ENCODE measurements at places on chromosomes 7 and 10. TPM values are rescaled to one million over a fixed set of nuclear protein-coding genes. Genes with fewer than 3 reads are reported as not detected.

Gene CCDC7
- 47.3 TPM for total RNA-seq

DNA sequence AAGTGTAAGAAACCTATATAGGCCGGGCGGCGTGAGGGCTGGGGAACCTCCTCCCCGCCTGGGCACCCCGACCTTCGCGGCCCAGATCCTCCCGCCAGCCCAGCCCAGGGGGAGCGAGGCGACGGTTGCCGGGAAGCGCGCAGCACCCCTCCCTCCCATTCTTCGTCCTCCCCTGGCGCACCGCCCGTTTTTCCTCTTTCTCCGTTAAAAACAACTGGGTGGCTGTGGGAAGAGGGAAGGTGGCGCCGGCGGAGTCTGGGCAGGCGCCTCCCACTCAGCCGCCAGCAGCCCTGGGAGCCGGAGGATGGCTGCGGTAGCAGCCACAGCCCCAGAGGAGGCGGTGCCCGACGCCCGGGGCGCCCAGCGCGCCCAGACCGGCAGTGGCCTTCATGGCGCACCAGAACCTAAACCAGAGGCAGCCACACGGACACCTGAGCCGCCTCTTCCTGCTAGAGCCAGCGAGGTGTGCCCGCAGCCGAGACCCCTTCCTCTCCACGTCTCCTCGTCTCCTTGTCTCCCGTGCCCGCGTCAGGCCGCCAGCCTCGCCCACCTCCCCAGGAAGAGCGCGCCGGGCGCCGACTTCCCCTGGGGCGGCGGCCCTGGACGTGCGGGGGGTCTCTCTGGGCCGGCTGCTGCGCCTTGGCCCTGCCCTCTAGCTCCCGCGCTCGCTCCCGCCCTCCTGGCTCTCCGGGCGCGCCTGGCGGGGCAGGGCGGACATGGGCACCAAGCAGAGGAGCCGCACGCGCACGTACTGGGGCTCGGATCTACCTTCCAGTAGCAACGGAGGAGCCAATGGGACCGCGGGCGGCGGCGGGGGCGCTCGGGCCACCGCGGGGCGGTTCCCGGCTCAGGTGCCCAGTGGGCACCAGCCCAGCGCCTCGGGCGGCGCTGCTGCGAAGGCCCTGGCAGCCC lies 32.8 kb upstream of the SFTPD start:
- ATAC-seq, result peak; percentile 85

Gene CEP41
- total RNA-seq, result 3.9 TPM

DNA sequence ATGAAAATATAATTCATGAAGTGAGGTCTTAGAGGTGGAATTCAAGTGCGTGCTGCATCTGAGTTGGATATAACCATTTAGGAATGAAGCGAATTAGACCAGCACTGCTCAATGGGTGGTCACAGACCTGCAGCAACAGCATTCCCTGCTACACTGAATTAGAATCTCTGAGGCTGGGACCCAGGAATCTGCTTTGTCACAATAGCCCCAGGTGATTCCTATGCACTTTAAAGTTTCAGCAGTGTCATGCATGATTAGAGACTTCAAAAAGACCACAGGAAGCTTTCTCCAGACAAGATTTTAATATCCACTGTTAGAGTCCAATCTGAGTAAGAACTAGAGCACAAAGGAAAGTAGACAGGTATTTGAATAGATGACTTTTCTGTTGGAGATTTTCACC lies 352.8 kb upstream of the VSTM2A start:
- no peak for ATAC-seq

GRCh38 chr7:51309361-51310130 lies 7.1 kb downstream of the COBL start:
- ATAC-seq, result no peak

- no peak for ATAC-seq
These were observed 64.6 kb downstream of the MDFIC start for GRCh38 chr7:114986190-114987180.

DNA sequence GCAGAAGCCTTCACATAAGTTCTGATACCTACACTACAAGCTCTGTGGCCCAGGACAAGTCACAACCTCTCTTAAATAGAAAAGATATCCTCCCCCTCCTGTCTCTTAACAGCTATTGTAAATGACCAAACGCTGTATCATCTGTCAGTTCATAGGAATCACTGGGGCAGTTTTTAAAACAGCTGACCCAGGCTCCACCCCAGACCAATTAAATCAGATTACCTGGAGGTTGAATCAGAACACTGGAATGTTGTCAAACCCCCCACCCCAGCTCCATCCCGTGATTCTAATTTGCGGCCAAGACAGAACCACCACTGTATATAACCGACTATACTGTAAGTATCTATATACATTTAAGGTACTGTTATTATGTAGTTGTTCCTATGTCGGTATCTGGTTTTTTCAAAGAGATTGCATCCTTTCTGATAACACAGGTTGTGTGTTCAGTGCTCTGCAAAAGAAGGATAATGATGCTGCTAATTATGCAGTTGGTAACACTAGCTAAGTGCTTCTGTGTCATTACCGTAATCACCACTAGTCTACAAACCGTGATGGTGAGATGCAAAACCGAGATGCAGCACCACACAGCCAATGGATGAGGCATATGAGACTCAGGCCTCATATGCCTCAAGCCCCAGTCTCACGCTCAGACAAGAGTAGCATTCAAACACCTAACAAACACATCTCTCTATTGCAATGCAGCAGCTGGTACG lies 47.4 kb downstream of the TNS3 start:
- ATAC-seq, result no peak

All from gastroesophageal sphincter (tissue), 4 donors.